ENCODE measurements at places on chromosomes 13 and 19.

DNA sequence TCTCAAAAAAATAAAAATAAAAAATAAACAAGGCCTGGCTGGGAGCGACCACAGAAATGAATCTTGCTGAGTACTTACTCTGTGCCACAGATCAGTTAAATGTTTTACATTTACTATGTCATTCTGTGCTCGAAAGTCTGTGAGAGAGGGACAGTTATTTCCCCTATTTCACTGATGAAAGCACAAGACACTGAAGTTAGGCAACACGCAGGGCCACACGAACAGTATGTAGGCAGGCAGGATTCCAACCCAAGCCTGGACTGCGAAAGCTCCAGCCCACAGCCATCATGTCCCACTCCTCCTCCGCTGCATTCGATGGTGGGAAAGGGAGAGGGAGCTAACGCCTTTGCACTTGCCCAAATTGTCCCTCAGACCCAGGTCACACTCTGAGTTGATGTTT, 34.2 kb downstream of the RUBCNL start:
- DNase-seq, result no peak

- DNase-seq, result no peak
Measured at GRCh38 chr13:101267656-101268055, 148.7 kb downstream of the NALCN start.

DNA sequence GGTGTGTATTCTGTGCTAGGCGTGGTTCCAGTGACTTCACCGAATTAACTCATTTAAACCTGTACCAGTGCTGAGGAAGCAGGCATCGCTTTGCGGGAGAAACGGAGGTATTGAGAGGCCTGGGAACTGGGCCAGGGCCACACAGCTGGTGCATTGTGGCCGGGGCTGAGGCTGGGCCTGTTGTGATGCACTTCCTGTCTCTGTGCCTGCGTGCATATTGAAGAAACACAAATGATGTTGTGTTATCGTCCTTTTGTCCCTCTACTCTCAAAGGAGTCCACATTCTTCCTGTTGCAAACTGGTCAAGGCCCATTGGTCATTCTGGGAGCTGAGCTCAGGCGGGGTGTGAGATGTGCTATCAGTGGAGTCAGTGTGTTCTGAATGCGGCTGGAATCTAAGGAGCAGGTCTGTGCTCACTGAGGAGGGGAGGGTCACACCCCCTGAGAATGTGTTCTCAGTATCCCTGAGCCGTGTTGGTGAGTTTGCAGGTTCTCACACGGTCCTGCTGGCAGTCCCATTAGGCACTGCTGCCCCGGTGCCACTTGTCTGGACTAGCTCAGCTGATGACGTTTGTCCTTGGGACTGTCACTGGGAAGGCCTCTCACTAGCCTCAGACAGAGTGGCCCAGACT, 62.1 kb downstream of the ARHGEF7 start:
- DNase-seq, result no peak

GRCh38 chr13:112843392-112844111, 125.5 kb upstream of the MCF2L start:
- DNase-seq, result no peak

DNA sequence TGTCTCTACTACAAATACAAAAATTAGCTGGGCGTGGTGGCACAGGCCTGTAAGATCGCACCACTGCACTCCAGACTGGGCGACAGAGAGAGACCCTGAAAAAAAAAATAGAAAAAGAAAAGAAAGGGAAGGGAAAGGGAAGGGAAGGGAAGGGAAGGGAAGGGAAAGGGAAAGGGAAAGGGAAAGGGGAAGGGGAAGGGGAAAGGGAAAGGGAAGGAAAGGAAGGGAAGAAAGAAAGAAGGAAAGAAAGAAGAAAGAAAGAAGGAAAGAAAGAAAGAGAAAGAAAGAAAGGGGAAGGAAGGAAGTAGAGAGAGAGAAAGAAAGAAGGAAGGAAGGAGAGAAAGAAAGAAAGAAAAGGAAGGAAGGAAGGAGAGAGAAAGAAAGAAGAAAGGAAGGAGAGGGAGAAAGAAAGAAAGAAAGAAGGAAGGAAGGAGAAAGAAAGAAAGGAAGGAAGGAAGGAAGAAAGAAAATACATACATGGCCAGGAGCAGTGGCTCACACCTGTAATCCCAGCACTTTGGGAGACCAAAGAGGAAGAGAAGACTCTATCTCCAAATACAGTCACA, 8.1 kb upstream of the SYDE1 start:
- DNase-seq, result no peak

DNA sequence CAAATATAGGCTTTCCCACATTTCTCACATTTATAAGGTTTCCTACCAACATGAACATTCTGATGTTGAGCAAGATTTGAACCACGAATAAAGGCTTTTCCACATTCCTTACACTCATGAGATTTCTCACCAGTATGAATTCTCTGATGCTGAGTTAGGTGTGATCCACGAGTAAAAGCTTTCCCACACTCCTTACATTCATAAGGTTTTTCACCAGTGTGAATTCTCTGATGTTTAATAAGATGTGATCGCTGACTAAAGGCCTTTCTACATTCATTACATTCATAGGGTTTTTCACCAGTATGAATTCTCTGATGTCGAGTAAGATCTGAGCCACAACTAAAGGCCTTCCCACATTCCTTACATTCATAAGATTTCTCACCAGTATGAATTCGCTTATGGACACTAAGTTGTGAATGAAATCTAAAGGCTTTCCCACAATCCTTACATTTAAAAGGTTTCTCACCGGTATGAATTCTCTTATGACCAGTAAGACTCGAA, 19.0 kb downstream of the ZNF790 start:
- DNase-seq, result no peak

- DNase-seq, result no peak
Measured at GRCh38 chr19:16942583-16942982, 53.8 kb downstream of the F2RL3 start.

DNA sequence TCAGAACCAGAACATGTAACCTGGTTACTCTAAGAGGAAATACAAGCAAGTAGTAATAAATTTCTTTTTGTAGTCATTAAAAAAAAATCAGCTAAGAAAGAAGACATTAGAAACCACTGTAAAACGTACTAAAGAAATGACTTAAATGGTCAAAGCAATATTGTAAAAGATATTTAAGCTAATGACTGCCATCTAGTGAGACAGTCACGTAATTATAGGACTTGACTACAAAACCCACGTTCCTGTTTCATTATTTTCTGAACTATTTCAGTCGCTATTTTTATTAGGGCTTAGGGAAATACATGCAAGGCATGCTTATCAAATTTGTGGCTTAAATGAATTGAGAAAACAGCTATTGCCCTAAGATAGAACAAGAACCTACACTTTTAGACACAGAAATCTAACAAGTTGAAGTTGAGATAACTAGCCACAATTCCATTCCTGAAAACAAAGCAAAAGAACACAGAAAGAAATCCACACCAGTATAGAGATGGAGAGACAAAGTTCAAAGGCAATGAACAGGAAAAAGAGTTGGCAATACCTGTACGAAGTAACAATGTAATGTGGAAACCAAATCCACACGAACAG, 17.9 kb downstream of the ALG5 start:
- DNase-seq, result no peak

GRCh38 chr13:98083507-98083906, 59.4 kb upstream of the FARP1 start:
- no peak for DNase-seq

DNA sequence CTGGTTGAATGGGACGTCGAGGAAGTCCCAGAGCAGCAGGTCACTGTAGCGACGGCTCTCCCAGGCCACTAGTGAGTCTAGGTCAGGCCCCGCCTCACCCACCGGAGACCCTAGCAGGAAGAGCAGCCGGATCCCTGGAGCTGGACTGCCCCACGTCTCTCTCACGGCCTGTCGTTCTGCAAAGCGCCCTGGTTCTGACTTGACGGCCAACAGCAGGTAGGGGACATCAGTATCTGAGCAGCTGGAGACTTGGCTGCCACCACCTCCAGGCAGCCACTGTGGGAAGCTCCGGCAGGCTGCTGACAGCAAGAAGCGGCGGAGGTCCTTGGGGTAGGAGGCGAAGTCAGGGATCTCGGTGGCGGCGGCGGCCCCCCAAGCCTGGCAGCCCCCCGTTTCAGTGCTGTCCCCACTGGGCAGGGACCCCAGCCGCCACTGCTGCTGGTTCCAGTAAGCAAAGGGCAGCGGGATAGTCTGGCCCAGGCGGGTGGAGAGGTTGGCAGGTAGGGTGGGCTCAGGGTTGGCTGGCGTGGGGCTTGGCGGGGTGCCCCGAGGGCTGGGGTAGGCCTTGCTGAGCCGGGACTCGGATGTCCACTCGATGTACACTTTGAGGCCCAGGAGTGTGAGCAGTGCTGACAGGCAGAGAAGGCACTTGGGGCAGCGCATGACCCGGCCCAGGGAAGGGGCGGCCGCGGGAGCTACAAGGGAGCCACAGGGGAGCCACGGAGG, 895 bp downstream of the B3GNT8 start:
- DNase-seq, result no peak

GRCh38 chr13:107028751-107029150, 460.8 kb upstream of the ARGLU1 start:
- no peak for DNase-seq

- no peak for DNase-seq
Measured at GRCh38 chr13:110875241-110875640, 39.6 kb downstream of the ANKRD10 start.

- no peak for DNase-seq
Measured at GRCh38 chr19:5354403-5354802, 13.8 kb upstream of the PTPRS start.

DNA sequence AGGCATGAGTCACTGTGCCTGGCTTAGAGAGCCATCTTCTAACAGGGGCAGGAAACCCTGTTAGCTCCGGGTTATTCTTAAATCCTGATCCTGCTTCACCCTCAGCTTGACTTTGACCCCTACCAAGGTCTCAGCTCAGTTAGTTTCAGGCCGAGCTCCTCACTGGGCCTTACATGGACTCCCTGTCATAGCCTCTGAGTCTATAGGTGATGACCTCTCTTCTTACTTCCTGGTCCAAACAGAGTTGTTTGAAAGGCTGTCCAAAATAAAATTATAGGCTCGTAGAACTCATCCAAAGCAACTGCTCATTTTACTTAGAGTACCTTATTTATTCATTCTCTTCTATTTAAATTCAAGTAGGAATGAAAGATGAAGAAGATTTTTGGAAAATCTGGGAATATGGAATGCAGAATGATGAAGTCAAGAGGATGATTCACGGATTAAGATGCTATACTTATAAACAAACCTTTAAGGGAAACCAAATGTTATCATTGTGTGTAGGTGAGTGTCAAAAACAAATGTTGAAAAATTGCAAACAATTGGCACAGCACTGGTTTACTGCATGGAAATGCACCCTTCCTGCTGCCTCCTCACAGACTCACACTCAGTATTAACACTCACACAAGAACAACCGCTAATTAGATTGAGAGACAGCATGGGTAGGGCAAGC, 174.1 kb downstream of the RGCC start:
- DNase-seq, result no peak

DNA sequence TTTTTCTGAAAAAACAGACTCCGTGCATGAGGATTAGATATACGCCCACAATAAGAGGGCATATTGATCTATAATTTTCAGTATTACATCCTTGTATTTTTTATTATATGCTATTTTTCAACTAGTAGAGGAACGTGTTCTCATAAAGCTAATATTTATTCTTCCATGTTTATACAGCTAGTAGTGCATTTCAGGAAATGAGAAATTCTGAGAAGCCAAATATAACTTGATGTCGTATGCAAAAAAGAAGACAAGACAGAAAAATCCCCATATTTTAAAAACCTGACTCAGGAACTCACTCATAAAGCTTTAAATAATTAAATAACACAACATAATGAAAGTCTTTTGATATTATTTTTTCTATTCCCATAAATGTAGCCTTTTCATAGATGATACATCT, 308.6 kb downstream of the ENOX1 start:
- no peak for DNase-seq

- DNase-seq, result no peak
Measured at GRCh38 chr13:51879133-51879532, 17.4 kb downstream of the CCDC70 start.

DNA sequence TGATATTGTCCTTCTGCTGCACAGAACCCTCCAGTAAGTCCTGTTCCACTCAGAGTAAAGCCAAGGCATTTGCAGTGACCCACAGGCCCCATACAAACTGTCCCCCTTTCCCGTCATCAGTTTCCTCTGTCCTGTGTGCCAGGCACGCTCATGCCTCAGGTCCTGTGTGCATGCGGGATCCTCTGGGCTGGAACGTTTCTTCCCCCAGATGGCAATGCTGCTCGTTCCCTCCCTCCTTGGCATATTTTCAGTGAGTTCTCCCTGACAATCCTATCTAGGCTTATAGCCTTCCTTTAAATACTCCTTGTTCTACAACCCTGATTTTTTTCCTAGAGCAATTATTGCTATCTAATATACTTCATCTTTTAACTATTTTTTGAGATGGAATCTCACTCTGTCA, 5.7 kb downstream of the OPA3 start:
- no peak for DNase-seq

DNA sequence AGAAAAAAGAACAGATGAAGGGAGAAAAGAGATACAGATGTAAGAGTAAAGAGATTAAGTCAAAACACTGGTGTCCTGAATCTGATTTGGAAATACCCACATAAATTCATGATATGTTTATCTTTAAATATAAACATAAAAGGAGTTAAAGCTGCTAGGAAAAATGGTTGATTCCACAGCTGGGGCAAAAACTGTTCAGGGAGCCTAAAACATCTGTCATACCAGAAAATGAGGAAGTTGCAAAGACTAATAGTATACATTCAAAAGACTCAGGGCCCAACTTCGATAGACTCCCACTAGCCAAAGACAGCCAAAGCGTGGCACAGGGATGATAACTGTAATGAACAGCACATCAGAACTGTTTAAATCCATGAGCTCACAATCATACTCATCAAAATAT, 62.0 kb downstream of the ABCC4 start:
- DNase-seq, result no peak

- no peak for DNase-seq
Measured at GRCh38 chr19:39384839-39385568, 5.9 kb downstream of the PAF1 start.

- no peak for DNase-seq
Measured at GRCh38 chr13:44274771-44275205, 98.8 kb upstream of the SERP2 start.

DNA sequence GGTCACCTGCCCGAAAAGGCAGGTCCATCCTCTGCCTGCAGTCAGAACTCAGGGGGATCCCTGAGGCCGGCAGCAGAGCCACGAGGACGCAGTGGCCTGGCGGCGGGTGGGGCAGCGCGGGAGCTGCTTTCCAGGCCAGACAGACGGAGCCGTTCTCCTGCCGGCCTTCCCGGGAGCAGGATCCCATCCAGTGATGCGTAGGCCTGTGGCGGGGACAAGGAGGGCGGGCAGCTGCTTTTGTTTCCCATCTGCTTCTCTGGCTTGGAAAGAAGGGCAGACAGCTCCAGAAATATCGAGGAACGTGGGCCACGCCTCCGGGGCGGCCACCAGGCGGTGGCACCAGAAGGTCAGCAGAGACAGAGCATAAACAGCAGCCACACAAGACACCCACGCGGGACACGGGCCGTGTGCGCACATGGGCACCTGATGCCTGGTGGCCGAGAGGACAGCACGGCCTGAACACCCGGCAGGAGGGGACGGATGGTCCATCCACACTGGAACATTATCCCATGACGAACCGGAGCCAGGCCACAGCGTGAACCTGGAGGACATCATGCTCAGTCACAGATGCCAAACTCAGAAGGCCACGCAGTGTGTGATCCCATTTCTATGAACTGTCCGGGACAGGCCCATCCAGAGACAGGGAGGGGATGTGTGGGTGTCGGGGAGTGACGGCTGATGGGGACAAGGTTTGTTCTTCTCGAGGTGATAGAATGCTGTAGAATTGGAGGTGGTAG, 13.9 kb upstream of the MKNK2 start:
- no peak for DNase-seq

- DNase-seq, result no peak
Measured at GRCh38 chr13:101258509-101258908, 157.8 kb downstream of the NALCN start.
